ENCODE measurements at places on chromosomes 4 and X.

DNA sequence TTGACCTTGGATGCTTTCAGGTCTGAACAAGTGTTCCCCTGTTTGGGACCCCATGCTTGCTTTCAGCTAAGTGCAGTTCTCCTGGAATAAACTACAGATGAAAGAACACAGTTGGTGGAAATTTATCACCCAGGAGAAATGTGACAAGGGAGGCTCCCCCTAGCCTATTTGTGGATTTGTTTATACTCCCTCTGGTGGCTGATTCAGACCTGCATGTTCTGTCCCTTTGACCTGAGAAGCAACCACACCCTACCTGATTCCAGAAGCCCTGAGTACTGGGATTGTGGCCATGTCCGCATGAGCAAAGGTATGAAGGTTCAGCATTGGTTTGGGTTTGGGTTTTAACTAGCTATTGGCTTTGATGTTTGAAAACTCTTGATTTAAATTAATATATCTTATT, 440.9 kb downstream of the MID1IP1 start:
- no peak for DNase-seq

DNA sequence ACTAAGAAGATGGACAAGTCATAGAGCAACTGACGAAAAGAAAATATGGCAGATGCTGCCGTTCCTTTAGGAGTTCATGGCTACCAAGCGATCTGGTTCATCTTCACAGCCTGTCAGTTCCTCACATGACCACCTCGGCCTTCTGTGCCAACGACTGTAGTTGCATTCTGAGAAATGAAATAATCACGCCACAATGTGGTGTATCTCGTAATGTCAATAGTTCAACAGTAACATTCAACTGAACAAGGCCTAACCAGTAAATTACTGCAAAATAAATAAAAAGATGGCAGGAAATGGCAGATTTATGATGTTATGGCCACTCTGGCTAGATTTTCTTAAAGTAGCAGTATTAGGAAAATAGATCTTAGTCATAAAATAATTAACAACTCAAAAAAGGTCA, 4.4 kb downstream of the GPRIN3 start:
- no peak for DNase-seq

GRCh38 chrX:45758738-45759397, 558.2 kb upstream of the DIPK2B start:
- no peak for DNase-seq

GRCh38 chr4:150299816-150300215, 221.6 kb downstream of the DCLK2 start:
- DNase-seq, result no peak

GRCh38 chr4:144350706-144351105, 210.2 kb upstream of the GYPA start:
- no peak for DNase-seq

- no peak for DNase-seq
These were observed 248.7 kb downstream of the FMR1NB start for GRCh38 chrX:148229801-148230303.

Measured in putamen (tissue), 1 donor.